ENCODE measurements at places on chromosomes 16 and 17.

DNA sequence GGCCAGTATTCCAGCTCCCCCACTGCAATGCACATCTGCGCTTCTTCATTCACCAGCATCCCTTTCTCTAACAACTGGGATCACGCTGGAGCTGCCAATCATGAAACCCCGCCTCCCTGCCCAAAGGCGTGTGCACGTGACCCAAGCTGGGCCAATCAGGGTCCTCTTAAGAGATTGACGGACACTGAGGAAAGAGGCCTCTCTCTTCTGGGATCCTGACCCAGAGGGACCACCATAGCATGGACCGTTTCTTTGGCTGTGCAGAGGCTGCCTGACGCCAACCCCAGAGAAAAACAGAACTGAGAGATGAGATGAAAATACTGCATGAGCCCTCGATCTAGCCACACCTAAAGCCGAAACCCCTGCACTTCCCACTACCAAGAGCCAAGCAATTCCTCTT, 32.0 kb downstream of the COTL1 start:
- DNase-seq, result no peak

GRCh38 chr17:19766421-19767270, 18.5 kb upstream of the ALDH3A1 start:
- DNase-seq, result peak; percentile 50

DNA sequence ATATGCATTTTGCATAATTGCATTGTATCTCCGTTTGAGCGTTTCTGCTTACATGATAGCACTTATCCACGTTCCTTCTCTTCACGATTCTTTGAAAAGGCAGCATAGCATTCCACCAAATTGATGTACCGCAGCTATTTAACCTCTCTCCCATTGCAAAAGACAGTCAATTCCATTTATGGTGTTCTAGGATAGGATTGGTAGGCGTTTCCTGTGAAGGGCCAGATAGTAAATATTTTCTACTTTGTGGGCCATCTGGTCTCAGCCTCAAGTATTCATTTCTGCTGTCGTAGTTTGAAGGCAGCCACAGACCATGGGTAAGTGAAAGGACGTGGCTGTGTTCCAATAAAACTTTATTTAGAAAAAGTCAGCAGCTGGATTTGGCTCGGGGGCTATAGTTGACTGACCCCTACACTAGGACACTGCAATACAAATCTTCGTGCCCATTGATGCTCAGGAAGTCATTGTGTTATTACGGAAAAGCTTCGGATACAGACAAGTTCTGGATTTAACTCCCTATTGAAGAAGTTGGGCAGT, 10.1 kb downstream of the SNX29 start:
- DNase-seq, result no peak

DNA sequence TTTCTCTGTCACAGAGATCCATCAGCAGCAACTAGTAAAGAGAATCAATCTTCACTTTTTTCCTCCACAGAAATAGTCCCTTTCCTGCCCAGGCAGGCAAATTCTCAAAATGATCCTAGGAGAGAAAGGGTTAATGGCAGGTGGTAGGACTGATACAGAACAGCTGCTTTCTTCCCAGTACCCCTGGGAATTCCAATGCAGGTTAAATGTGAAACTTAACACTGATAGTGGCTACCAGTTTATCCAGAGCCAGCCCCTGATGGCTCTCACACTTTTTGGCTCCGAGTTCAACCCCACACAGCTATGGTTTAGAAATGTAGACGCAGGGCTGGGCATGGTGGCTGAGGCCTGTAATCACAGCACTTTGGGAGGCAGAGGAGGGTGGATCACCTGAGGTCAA, 22.2 kb downstream of the MARVELD3 start:
- no peak for DNase-seq

DNA sequence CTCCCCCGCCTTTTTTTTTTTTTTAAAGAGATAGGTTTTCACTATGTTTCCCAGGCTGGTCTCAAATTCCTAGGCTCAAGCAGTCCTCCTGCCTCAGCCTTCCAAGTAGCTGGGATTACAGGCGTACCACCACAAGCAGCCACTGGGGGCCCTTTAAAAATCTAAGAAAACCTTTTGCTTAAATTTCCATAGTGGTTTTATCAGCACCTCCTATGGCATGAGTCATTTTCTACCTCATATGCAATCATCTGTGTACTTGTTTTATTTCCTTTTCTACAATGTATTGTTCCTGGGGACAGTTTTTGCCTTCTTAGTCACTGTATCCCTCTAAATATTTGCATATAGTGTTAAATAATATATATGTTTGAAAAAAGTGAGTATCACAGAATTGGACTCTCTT, 29.2 kb downstream of the GNA13 start:
- peak; percentile 75 for DNase-seq

DNA sequence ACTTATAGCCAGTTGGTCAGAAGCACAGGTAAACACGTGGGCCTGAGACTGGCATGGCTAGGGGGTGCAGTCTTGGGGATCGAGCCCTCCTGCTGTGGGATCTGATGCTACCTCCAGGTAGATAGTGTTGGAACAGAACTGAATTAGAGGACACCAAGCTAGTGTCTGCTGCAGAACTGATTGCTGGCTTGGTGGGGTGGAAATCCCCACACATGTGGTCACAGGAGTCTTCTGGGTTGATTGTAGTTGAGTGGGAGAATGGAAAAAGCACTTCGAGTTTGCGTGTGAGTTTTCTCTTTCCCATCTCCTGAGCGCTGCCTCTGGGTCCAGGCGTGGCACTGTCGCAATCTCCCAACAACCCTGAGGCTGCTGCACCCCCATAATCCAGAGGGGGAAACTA, 8.0 kb upstream of the SPATA32 start:
- no peak for DNase-seq

GRCh38 chr17:31211352-31212012, 85.6 kb downstream of the OMG start:
- no peak for DNase-seq
